ENCODE measurements at places on chromosomes 1 and 21.

GRCh38 chr1:38046333-38046883, at the start of gene POU3F1:
POU3F1 (minus strand) TSS chr1:38046793; CDS start chr1:38046743, 50 bp downstream.
- no peak for DNase-seq

DNA sequence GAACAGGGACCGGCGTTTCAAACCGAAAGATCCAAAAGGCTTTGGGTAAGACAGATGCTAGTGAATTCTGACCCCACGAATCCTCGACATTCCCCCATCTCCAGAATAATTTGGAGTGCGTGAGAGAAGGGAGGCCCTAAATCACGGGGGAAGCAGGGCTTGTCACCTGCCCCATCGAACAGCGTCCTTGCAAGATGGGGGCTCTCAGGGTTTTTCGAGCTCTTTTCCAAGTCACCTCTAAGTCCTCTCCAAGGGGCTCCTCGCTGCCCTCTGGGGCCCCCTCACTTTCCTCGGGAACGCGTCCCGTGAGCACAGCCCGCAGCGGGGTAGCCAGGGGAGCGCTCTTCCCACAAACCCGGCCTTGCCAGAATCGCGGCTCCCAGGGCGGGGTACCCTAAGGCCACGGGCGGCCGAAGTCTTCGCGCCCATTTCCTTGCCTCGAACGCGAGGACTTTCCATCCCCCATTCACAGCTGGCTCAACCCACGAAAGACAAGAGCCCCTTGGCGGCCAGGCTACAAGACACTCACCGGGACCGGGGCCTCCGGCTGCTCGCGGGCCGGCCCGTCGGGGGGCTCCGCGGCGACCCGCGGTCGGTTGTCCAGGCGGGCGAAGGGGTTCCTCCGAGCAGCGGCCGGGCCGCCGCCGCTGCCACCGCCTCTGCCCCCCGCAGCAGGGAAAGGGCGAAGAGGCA, 546 bp downstream of the DONSON start:
- DNase-seq = peak; percentile 28

DNA sequence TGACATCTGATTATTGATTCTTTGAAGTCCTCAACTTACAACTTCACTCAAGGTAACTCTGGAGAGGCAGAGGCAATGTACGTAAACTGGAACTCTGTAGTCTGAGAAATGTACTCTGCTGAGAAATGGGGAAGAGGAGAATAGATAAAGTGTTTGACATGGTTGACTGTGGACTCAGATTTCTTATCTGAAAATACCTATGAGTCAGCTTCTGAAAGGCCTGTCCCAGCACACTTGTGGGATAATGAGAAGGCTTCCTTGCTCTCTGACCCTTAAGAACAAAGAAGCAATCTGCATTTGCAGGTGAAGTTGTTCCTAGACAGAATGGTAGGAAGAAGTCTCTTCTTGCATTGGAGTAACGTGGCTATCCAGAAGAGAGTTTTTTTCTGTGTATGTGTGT, 1573.5 kb downstream of the BRINP3 start:
- DNase-seq = no peak

GRCh38 chr1:44985747-44986359, 542 bp downstream of the EIF2B3 start:
- DNase-seq = no peak

DNA sequence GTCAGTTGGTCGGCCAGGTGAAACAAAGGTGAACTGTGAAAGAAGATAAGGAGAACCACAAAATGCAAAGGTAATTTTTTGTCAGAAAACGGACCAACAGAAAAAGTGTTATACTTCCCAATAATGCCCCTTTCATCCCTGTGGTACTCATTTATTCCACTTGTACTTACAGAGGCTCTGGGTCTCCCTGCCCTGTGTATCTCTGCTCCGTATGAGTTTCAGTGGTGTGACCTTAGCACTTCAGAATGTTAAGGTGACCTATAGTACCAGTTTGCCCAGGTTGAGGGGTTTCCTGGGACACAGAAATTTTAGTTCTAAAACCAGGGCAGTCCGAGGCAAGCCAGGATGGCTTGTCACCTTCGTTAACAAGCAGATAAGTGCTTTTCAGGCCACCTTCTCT, 254.8 kb downstream of the OLFM3 start:
- DNase-seq = no peak

- DNase-seq = no peak
Measured at GRCh38 chr1:17204546-17205440, at the start of gene PADI1. PADI1 (plus strand) TSS chr1:17205128; CDS start chr1:17205218, 90 bp downstream.

GRCh38 chr1:151402764-151403163, 3.4 kb downstream of the PSMB4 start:
- DNase-seq = no peak

DNA sequence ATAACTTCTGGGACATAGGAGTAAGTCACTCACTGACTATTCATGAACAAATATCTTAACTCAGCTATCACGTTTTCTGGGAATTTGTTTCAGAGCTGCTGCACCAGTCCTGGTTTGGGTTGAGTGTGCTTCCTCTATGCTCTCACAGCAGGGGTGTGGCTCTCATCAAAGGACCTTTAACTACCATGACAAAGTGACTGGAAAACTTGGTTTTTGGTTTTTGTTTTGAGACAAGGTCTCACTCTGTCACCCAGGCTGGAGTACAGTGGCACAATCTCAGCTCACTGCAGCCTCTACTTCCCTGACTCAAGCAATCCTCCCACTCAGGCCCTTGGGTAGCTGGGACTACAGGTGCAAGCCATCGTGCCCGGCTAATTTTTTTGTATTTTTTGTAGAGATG, 4.1 kb downstream of the ILDR2 start:
- no peak for DNase-seq

GRCh38 chr1:997993-998744, 1.7 kb downstream of the HES4 start:
- DNase-seq = no peak

- peak; percentile 15 for DNase-seq
Measured at GRCh38 chr21:17730782-17731181, 88.4 kb downstream of the C21orf91 start.

GRCh38 chr1:214332946-214333798, 52.2 kb downstream of the SMYD2 start:
- DNase-seq = peak; percentile 76
